ENCODE measurements at places on chromosomes 13 and 19.

- DNase-seq: no peak
Measured at GRCh38 chr13:113653264-113654174, 4.5 kb downstream of the ATP4B start.

DNA sequence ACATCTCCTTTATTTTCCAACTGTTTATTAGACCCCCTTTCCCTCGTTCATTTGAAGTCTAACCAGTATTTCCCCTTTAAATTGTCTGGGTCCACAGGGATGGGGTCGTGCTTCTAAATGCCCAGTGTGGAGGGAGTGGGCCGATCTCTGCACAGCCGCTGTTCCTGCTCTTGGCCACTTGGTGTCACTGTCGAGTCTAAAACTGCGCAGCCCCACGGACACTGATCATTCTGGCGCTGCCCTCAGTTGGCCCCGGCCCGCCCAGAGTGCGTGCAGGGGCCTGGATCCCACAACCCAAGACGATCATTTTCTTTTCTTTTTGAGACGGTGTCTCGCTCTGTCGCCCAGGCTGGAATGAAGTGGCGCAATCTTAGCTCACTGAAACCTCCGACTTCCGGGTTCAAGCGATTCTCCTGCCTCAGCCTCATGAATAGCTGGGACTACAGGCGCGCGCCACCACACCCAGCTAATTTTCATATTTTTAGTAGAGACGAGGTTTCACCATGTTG is 12.0 kb downstream of the WDR88 start:
- DNase-seq: peak; percentile 35

- DNase-seq: no peak
Measured at GRCh38 chr13:110644892-110645521, 29.7 kb downstream of the NAXD start.

- DNase-seq: no peak
Measured at GRCh38 chr19:40383668-40384248, 6.2 kb downstream of the HIPK4 start.

DNA sequence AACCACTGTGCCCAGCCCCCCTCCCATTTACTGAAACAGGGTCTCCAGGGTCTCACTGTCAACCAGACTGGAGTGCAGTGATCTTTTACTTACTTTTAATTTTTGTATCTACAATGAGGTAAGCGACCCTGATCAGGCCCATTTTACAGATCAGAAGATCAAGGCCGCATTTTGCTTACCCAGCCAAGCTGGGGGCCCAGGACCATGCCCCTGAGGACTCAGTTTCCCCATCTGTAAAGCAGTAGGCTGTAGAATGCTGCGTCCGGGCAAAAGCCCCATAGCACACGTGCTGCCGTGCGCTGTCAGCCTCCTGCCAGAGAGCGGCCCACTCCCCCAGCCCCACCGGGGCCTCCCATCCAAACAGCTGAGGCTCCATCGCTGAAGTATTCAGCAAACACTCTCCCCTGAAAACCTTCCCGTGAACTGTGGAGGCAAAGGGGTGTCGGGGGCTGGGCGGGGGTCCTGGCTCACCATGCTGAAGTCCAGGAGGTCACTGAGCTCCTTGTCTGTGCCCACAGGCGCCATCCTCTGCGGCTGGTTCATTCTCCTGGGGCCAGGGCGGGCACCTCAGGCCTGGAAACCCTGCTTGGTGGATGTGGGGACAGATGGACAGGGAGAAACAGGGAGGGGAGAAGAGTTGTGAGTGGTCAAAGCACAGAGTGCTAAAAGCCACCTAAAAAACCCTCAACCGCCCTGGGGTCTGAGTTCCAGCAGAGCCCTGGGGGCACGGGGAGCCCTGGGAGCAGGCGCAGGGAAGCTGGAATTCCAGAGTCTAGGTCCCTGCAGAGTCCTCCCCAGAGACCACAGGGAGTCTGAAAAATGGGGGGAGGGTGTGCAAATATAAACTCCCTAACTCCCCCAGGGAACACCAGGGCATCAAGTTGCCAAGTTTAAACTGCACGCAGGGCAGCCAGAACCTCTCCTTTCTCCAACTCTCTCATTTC is 2.4 kb downstream of the TCF3 start:
- DNase-seq: no peak

- DNase-seq: no peak
Measured at GRCh38 chr13:29457299-29457698, 138.2 kb downstream of the SLC7A1 start.

DNA sequence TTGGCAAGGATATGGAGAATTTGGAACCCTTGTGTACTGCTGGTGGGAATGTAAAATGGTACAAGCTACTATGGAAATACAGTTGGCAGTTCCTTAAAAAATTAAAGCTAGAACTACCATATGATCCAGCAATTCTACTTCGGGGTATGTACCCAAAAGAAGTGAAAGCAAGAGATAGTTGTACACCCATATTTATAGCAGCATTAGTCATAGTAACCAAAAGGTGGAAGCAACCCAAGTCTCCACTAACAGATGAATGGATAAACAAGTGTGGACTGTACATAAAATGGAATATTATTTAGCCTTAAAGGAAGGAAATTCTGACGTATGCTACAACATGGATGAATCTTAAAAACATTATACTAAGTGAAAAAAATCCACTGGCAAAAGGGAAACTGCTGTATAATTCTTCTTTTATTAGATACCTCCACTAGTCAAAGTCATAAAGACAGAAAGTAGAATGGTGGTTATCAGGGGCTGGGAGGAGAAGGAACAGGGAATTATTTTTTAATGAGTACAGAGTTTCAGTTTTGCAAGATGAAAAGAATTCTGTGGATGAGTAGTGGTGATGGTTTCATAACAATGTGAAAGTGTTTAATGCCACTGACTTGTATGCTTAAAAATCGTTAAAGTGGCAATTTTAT is 141.6 kb downstream of the RXFP2 start:
- no peak for DNase-seq

GRCh38 chr19:50501186-50501567 is 9.8 kb downstream of the JOSD2 start:
- no peak for DNase-seq

- DNase-seq: no peak
Measured at GRCh38 chr19:41740415-41741243, 14.7 kb upstream of the CEACAM6 start.

DNA sequence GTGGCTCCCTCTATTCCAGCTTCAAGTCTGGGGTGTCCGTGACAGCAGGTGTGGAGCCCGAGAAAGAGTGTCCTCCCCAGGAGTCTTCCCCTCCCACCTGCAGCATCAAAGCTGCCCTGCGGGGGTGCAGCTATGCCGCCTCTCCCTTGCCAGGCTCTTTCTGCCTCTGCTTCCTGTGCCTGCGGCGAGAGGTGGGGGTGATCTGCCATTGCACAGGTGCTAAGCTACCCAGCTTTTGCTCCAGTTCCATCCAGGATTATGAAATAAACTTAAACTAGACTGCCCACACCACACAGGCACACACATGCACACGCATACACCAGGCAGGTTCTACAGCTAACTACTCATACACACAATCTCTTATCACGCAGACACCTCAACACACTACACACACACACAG is 104.7 kb upstream of the CLDN10 start:
- no peak for DNase-seq

- no peak for DNase-seq
Measured at GRCh38 chr13:113666329-113666670, 719 bp upstream of the GRK1 start.

GRCh38 chr13:110340812-110341444 is 33.8 kb downstream of the COL4A2 start:
- DNase-seq: peak; percentile 29

DNA sequence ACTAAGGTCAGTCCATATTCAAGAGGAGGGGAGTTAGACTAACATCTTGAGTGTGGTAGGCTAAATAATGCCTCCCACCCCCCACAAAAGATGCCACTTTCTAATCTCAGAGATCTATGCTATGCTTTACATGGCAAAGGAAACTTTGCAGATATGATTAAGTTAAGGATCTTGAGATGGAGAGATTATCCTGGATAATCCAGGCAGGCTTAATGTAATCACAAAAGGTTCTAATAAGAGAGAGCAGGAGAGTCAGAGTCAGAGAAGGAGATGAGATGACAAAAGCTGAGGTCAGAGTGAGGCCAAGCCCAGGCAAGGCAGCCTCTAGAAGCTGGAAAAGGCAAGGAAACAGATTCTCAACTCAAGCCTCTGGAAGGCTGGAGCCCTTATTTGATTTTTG is 1011.6 kb downstream of the PCDH9 start:
- DNase-seq: no peak

GRCh38 chr19:11194656-11195558 is 2.4 kb downstream of the KANK2 start:
- DNase-seq: no peak

- no peak for DNase-seq
Measured at GRCh38 chr13:19601749-19602725, 31.4 kb upstream of the MPHOSPH8 start.

GRCh38 chr13:95497381-95497807 is 55.1 kb upstream of the CLDN10 start:
- DNase-seq: no peak

GRCh38 chr19:12137221-12137940 is 2.8 kb downstream of the ZNF20 start:
- DNase-seq: no peak

GRCh38 chr13:43478211-43478610 is 308.6 kb downstream of the ENOX1 start:
- no peak for DNase-seq

- DNase-seq: no peak
Measured at GRCh38 chr13:27188239-27188638, 16.6 kb upstream of the USP12 start.

GRCh38 chr13:110498327-110498726 is 63.2 kb downstream of the RAB20 start:
- DNase-seq: no peak

GRCh38 chr13:72122661-72123255 is 255.8 kb upstream of the DACH1 start:
- no peak for DNase-seq

- DNase-seq: no peak
Measured at GRCh38 chr13:79874396-79875360, 393.7 kb downstream of the NDFIP2 start.

DNA sequence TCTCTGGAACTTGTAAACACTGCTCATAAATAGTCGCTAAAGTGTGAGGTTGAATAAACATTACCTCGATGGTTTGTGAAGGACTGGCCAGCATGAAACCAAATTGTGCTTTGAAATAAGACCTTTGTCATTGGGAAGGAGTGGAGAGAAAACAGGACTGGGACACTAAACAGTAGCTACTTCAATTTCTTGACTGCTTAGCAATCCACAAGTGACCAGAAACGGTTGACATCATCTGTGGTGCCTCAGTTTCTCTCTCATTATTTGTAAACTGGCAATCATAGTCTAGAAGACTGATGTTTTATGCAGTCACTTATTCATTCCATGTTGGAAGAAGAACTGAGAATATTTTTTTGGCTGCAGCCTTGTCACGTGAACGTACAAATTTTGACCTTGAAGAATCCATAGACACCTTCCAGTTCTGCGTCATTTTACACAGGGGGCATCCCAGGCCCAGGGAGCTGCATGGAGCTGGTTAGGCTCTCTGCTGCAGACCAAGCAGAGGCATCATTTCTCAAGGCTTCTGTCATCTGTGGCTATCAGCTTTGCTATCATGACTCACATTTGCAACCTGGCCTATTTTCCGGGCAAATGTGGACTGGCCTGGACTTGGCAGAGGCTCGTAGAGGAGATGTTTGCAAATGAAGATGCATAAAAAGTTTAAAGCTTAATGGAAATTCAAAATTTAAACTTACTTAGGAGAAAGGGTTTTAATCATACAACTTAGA is 391.8 kb downstream of the FGF9 start:
- no peak for DNase-seq
